NCI-H460 (cell line): ENCODE measurements at places on chromosomes 7 and 10.

DNA sequence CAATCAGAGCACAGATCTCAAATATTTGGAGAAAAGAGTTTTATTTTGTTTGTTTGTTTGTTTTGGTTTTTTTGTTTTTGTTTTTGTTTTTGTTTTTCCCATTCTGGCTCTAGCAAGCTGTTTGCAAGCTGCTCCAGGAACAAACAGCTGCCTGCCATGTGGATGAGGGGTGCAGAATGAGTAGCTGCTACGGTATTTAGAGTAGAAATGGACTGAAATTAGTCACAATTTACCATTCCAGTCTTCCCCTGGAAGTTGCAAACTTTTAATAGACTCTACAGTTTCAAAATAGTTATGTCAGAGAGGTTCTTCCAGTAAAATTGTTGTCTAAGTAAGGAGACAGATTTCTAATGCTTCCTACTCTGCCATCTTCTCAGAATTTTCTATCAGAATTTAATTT lies 27.1 kb upstream of the TAS2R16 start:
- DNase-seq, result no peak

DNA sequence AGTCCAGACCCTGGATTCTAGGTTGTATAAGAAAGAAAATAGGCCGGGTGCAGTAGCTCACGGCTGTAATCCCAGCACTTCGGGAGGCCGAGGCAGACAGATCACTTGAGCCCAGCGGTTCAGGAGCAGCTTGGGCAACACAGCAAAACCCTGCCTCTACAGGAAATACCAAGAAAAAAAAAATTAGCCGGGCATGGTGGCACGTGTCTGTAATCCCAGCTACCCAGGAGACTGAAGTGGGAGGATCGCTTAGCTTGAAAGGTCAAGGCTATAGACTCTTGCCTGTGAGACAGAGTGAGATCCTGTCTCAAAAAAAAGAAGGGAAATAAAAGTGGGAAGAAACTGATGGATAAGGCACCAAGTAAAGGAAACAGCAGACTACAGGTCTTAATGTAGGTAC lies 287.9 kb upstream of the KLF14 start:
- DNase-seq, result no peak

DNA sequence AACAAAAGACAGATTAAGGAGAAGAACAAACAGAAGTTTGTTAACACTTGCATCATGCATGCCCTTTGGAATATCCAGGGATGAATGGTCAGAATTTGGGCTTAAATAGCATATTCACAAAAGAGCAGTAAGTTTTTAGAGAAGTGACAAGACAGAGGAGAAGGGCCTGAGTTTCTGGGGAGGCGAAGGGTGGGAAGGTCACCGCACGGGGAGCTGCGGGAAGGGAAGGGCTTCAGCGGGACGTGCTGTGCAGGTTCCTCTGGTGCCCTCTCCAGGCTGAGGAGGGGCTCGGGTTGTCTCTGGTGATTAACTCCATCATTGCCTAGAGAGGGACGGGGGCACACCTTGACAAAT lies 10.4 kb upstream of the ZNF22 start:
- no peak for DNase-seq

GRCh38 chr10:68647672-68648341 lies 73.2 kb upstream of the CCAR1 start:
- no peak for DNase-seq

- no peak for DNase-seq
These were observed 242.4 kb upstream of the PHF14 start for GRCh38 chr7:10731253-10731773.

- peak; percentile 22 for DNase-seq
These were observed 13.6 kb downstream of the VPS50 start for GRCh38 chr7:93245525-93246432.

DNA sequence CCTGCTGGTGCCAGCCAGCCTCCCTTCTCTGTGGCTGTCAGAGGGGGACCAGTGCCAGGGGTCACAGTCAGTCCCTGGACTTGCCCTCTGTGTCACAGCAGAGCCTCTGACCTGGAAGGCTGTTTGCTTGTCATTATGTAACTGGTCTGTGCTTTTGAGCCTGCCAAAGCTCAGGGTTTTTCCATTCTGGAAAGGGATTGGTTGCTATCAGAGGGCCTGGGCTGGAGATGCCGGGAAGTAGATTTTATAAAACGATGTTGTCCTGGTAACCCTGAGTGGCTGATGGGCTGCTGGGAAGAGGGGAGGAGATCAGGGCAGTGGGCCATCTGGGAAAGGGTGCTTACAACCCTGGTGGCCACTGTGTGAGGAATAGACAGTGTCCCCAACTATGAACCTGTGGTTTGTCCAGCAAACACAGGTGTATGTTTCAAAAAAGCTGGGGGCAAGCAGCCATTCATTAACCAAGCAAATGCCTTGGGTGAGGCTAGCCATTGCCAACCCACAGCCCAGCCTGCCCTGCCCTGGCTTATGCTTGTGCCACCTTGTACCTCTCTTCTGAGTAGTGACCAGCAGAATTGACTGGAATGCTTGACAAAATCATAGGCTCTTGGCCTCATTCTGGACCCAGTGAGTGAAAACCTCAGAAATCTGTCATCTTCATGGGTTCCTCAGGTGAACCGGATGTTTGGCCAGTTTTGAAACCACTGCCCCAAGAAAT lies 21.6 kb downstream of the SFTPD start:
- DNase-seq, result no peak

DNA sequence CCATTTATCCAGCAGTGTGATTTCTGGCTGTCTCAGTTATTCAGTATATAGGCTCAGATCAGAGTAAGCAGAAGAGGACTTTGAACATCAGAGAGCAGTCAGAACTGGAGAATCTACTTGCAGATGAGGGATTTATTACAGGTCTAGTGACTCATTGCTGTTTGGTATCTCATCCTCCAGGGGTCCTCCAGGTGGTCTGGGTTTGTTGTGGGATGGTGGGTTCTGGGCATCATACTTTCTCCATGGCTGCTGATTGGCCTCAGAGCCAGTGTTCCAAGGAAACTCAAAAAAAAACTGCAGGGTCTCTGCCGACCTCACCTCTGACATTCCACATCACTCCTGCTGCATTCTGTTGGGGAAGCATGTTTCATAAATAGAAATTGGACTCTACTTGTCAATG lies 214.8 kb downstream of the CNTNAP2 start:
- DNase-seq, result no peak

DNA sequence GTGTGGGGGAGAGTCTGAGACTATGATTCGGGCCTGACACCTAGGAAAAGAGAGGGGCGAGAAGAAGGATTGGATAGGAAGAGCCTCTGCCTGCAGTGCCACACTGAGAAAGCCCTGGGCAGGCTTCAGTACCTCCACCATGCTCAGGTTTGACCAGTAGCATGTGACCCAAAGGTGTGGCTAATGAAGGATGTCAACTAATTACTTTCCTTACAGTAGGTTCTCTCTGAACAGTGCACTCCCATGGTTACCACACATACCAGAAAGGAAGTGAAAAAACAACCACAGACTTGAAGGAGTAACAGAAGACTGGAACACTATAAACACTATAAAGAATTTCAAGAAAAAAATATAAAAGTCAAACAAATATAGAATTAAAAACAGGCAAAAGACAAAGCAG lies 46.2 kb downstream of the SEM1 start:
- DNase-seq, result no peak

DNA sequence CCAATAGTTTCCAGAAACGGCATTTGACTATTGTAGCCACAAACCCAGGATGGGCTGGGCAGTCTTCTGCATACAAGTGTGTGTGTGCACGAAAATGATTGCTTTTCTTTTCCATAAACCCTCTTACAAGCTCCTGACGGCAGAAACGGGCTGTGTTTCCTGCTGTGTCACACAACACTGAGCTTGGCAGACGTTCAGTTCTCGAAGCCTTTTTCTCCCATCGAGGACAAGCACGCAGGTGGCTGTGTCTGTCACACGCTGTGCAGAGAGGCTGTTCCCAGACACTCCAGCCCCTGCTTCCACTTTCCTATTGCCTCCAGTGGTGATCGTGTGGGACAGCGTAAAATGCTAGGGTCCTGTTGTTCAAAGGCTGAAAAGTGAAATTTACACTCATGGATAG lies 32.1 kb downstream of the RBAK start:
- no peak for DNase-seq

- no peak for DNase-seq
These were observed 21.3 kb downstream of the MLXIPL start for GRCh38 chr7:73602721-73603651.

GRCh38 chr10:31593124-31593523 lies 274.1 kb downstream of the ZEB1 start:
- DNase-seq, result no peak

GRCh38 chr10:104081998-104082397 lies 3.7 kb downstream of the COL17A1 start:
- no peak for DNase-seq

DNA sequence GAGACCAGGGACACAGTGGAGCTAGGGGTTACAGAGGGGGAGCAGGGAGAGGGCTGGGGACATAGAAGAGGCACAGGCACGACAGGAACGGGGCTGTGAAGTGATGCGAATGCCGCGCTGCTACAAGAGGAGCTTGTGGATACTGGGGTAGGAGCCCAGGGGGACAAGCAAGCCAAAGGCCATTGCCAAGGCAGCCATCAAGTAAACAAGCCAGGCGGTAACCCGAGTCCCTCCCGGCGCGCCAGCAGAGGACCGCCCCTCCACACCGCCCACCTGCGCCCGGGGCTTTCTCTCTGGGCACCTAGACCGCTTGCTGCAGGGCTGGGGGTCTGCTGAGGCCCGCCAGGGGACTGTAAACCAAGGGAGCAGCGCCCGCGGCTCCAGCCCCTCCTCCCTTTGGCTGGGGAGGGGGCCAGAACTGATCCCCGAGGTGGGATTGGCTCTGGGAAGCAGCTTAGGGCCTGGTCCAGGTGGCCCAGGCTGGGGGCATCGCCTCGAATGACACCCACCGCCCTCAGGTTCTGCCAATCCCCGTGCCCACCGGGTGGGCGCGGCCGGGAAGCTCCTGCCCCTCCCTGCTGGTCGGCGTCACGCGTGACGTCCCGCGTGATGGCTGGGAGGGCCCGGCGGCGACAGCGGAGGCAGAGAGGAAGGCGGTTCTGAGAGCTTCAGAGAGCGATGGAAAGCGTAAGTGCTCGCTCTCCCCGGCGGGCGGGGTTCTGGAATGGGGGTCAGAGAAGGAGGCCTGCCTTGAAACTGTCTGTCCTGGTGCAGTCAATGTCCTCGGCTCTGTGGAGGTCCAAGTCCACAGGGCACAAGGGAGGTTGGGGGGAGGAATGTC lies 982 bp downstream of the SFXN3 start:
- no peak for DNase-seq

DNA sequence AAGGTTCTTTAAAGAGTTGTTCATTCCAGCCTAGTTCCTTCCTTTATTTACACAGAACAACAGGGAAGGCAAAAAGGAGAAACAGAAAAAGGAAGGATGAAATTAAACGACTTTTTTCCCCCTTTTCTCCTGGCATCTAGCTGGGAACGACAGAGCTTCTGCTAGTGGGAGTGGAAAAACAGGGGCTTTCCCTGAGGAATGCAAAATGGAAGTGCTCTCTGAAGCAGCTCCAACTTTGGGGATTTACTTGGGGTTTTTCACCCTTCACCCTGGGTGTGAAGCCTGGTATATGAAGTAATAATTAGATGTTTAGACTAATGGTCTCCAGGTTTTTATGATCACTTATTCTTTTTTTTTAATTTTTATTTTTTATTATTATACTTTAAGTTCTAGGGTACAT lies 4.2 kb downstream of the PMPCB start:
- DNase-seq, result no peak

DNA sequence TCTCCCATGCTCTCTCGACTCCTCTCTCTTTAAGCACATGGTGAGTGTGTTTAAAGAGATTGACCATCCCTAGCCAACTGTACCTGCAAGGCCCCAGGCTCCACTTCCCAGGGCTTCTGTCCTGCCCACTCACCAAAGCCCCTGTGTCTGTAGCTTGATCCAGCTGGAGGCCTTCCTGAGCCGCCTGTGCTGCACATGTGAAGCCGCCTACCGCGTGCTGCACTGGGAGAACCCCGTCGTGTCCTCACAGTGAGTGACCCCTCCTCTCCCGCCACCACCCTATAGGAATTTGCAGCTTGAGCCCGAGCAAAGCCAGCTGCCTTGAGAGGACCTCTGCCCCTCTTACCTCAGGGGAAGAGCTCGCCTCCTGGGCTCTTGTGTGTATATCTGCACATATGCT lies 11.2 kb downstream of the ZFYVE27 start:
- no peak for DNase-seq

DNA sequence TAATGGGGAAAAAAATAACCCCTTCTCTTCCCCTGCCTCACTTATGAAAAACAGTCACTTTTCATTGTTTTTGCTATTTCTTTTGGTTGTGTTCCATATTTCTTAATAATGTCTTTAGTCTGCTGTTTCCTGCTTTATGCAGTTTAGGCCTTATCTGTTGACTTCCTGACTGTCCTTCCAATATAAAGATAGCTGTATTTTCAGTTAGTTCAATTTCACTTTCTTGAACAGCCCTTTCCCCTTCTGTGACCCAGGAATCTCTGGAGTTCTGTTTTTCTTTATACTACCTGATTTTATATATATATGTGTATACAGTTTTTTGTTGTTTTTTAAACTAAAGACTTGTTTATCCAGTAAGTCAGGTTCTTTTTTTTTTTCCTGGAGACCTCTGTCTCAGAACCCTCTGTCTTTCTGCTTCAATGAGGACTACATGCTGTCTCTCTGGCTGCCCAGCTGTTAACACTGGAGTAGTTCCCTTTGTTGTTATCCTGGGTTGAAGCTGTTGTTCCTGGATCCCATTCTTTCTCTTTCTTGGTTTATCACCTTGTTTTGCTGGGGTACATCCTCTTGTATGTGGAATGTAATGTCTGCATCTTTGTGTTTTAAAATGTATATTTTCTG lies 87.2 kb downstream of the GSDME start:
- no peak for DNase-seq

GRCh38 chr7:44748948-44749731 lies 493 bp downstream of the ZMIZ2 start:
- no peak for DNase-seq

DNA sequence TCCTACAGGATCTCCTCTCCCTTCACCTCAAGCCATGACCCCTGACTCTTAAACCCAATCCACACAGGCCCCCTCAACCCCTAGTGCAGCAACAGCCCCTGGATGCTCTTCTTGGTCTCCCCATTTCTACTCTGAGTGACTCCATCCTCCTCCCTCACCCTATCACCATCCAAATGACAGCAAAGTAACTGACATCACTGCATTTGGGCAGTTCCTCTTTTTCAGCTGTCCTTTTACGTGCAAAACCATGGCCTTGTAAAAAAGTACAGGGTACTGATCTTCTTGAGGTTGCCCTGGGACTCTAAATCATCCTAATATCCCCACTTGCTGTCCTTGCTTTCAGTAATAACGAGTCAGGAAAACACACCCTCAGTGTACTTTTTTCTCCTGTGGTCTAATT lies 454.9 kb downstream of the ADRA2A start:
- DNase-seq, result no peak

GRCh38 chr7:100122067-100122466 lies 2.6 kb downstream of the CNPY4 start:
- no peak for DNase-seq

DNA sequence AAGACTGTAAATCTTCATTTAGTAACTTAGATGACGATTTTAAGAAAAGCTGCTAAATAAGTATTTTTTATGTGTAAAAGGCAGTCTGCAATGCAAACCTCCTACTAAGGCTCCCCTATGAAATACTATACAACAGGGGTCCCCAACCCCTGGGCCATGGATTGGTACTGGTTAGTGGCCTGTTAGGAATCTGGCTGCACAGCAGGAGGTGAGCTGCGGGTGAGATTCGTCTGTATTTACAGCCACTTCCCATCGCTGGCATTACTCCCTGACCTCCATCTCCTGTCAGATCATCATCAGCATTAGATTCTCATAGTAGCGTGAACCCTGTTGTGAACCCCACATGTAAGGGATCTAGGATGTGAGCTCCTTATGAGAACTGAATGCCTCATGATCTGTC lies 580.4 kb downstream of the MAGI2 start:
- no peak for DNase-seq

- no peak for DNase-seq
These were observed 32.5 kb downstream of the CCDC6 start for GRCh38 chr10:59873896-59874295.

- DNase-seq, result no peak
These were observed 9.2 kb downstream of the LHPP start for GRCh38 chr10:124470544-124471434.
